ENCODE measurements at places on chromosomes 2 and 18.

GRCh38 chr2:28664120-28664842 is 87.3 kb upstream of the PPP1CB start:
- DNase-seq, result no peak

GRCh38 chr2:102886216-102886893 is 124.5 kb downstream of the TMEM182 start:
- no peak for DNase-seq

DNA sequence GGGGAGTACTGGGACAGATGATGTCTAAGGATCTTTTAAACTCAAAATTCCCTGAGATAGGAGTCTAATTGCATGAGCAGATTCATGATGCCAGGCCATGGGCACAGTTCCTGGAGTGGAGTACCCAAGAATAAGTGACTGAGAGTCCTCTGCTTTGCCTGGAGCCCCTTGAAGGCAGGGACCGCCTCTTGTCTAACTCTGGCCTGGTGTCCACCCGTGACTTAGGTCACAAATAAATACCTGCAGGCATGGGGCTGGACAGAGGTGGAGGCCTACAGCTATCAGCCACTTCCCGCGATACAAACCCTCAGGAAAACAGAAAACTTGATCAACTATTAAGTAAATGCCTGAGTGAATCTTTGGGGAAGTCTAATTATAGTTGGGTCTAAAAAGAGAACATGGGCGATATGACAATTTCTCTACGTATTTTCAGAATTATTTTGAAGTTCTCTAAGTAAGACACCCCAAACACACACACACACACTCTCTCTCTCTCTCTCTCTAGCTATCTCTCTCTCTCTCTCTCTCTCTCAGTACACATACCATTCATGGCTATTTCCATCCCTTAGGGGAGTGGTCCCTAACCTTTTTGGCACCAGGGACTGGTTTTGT is 1.8 kb upstream of the WIPF1 start:
- DNase-seq, result no peak

- no peak for DNase-seq
Measured at GRCh38 chr2:207988975-207989374, 36.4 kb downstream of the PLEKHM3 start.

DNA sequence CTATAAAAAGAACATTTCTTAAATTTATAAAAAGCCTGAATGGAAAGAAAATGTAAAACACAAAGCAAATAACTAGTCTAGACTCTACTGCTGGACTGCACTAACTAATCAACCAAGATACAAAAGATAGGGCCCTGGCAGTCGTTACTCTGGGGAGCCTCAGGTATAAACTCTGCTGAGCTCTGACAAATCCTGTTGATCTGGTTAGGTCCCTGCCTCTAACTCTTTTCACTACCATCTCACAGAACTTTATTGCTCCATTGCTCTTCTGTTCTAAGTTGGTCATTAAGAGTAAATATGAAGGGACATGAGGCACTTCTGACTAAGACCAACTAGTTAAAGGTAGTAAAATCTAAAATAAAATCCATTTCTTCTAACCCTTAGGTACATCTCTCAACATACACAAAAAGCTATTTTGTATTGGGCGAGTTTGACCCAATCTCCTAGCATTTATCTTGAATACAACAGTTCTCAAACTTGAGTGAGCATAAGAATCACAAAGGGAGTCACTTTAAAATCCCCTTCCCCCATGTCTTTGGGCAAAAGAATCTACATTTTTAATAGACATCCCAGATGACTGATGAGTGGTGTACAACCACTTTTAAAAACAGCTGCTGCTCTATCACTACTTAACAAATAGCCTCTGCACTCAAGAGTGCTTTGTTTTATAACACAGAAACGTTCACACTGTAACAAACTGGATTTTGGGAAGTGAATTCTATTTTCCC is 2.5 kb downstream of the CHN1 start:
- no peak for DNase-seq

- DNase-seq, result no peak
Measured at GRCh38 chr2:238227587-238228032, 12.2 kb downstream of the HES6 start.
